ENCODE measurements at places on chromosomes 4 and X.

DNA sequence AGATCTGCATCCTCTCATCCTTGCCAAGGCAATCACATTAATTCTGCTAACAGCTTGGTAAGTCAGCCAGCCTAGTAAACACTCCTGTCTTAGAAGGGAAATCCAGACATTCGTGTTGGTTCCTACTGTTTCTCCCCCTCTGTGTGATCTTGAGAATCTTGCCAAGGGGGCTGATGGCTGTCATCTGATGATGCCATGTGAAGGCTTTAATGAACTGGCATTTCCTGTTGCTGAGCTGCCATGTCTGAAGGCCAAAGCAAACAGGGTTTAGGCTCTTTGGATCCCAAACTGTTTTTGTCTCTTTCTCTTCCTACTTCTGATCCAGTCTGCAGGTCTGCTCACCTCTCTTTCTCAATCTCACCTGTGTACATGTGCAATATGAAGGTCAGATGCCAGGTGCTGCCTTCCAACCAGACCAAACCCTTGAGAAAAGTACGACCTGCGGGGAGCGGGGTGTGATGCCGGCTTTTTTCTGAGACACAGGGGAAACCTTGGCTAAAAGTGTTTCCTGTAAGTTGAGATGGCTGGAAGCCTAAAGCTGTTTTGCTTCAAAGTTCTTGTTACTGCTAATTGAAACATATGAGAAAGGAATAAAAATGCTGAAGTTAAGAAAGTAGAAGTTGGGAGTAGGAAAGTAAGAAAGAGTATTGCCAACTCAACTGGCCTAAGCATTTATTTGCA is 532.9 kb downstream of the ANKRD50 start:
- no peak for DNase-seq

DNA sequence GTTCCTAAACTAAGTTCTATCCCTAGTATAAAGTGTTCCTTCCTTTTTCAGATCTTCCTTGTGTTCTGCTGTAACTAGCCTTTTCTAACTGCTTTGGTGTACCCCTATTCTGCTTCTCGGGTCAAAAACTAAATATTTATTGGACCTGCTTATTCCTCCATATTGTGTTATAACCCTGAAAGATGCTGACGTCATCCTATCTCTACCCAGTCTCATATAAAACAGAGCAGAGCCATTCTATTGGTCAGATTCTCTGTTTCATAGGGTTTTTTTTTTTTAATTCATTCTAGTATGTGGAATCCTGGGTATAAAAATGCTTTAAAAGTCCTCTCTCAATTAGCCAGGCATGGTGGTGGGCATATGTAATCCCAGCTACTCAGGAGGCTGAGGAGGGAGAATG is 349.7 kb downstream of the ACTRT1 start:
- no peak for DNase-seq

DNA sequence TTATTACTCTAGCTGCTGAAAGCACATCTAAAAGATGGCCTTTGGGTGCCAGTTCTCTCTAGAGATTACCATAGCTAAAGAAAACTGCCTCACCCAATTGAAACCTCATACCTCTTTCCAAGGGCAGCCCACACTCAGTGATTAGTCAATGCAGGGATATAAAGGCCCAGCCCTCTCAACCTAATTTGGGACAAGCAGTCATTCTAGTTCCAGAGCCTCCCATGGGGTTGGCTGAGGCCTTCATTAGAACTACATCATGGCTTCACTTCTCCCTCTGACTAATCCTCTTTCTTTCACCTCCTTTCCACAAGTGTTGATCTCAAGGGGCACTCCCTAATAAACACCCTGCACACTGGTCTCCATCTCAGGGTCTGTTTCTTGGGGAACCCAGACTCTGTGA is 38.5 kb upstream of the C1GALT1C1 start:
- no peak for DNase-seq

GRCh38 chrX:39805825-39806224 is 291.9 kb downstream of the BCOR start:
- DNase-seq: no peak
